NCI-H1694 (cell line): ENCODE measurements at places on chromosomes 5 and 9.

DNA sequence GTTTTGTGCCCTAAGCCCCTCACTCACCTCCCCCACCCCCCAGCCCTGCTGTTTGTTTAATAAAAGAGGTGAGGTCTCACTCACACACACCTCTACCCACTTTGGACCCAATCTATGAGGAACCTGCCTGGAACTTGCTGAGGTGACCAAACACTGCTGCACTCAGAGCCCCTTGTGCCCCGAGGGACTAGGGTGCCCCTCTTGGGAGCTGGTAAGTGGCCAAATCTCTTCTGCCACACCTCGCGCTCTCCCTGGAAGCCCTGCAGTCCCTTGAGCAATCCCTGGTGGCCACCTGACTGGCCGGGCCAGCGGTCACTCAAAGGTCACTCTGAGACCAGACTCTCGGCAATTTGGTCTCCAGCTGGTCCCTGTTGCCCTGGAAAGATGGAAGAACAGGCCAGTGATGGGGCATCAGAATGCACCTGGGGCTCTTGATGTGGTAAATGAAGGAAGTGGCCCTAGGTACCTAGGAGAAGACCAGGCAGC lies 157.2 kb downstream of the MED10 start:
- DNase-seq: no peak

- DNase-seq: no peak
Measured at GRCh38 chr5:122816756-122817155, 28.7 kb upstream of the SNX24 start.

GRCh38 chr5:175452166-175452565 lies 8.2 kb upstream of the DRD1 start:
- no peak for DNase-seq

GRCh38 chr5:32707418-32707997 lies 3.6 kb upstream of the NPR3 start:
- DNase-seq: no peak
